CD4-positive, alpha-beta T cell treated with Interleukin-15 for 4 hours (primary cell): ENCODE measurements at places on chromosomes 11 and 22.

DNA sequence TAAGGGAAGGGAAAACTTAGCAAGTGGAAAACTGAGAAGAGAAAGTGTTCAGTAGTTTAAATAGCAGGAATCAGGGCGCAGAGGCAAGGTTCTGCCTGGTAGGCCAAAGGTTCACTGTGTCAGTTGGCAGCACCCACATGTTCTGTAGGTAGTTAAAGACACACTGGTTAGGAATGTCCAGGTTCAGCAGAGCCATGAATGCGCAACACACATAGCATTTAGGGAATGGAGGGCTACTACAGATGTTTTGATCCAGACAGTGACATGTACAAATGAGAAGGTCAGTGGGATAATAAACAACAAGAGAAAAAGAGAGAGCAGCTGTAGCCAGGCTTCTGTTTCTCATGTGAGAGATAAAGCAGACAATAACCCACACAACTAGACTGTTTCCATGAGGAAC lies 56.2 kb upstream of the ARHGAP42 start:
- no peak for DNase-seq

- no peak for DNase-seq
Observed at GRCh38 chr11:121067453-121067852, 33.6 kb upstream of the TECTA start.

DNA sequence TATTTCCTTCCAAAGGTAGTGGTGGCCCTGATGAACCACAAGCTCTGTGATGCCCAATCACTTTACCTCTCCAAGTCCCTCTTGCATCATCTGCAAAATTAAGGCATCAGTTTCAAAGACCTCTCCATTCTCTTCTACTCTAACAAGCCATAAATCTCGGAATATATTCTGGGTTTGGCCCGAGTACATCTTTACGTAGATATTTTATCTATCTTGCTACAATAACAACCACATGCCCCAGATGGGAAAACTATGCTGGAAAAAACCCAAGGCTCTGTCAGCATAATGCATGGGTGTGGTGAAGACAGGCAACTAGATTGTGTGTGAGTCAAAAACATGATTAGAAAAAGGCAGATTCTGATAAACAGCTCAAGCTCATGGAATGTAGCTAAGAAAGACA lies 228.2 kb upstream of the BLID start:
- DNase-seq, result no peak

DNA sequence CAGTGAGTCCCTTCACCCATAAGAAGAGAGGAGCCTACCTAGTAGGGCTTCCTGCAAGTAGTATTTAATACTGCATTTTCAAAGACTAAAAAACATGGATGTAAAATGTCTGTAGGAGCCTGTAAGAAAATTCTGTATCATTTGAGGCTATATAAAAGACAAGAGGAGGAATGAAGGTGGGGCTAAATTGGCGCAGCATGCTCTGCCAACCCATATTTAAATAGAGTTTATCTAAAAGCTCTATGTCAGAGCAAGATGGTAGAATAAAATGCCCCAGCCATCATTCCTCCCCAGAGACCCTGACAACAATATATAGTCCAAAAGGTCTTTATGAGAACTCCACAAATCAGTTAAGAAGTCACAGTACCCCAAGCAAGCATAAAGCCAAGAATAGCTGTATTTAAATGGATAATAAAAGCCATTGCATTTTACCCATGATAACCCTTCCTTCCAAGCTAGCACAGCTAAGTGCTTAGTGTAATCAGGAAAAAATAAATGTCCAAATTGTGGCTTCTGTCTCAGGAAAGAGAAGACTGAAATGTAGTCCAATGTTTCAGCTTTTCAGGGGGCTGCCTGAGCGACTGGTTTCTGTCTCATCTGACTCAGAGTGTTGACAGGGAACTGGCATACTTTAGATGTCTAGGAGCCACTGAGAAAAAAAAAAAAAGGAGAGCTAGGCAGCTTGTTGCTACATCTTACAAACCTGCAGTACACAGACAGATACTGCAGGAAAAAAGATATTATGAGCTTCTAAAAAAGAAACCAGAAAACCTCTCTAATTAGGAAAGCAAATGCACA lies 258.6 kb downstream of the METTL15 start:
- no peak for DNase-seq

GRCh38 chr11:114929351-114930000 lies 251.1 kb downstream of the NXPE2 start:
- no peak for DNase-seq

- no peak for DNase-seq
Observed at GRCh38 chr22:46107753-46108563, 42.4 kb upstream of the PPARA start.

- no peak for DNase-seq
Observed at GRCh38 chr11:114322934-114323333, 26.7 kb downstream of the NNMT start.

GRCh38 chr11:57484141-57484710 lies 23.9 kb downstream of the RTN4RL2 start:
- no peak for DNase-seq

DNA sequence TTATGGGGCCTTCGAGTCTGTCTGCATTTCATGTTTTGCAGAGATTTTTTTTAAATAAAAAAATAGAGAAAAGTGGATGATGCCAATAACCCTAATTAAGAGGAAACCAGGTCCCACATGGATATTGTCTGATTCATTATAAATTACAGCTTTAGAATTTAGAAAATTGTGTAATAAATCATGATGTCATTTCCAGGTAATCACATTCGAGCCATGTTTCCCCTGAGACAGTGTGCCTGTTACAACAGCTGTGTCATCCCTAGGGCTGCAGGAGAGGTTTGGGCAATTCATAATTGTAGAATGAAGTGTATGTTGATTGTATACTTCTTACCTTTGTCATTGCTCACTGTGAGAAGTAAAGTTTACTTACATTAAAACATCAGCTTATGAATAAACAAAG lies 38.3 kb downstream of the NCAM1 start:
- no peak for DNase-seq

GRCh38 chr22:20887375-20887774 lies 28.6 kb downstream of the SNAP29 start:
- no peak for DNase-seq

GRCh38 chr11:34960277-34960676 lies 43.9 kb downstream of the PDHX start:
- no peak for DNase-seq
